Immature natural killer cell (primary cell): ENCODE measurements at places on chromosomes 2 and 18.
A peak's percentile ranks its signal among the peaks of the same experiment; 100 is the strongest.

- no peak for DNase-seq
- no peak overlapping the region for H3K4me3 ChIP-seq
- no peak overlapping the region for H3K27ac ChIP-seq
- no peaks in the 10 kb centered on the region for H3K4me1 ChIP-seq
- H3K36me3 ChIP-seq = peaks cover 3% of the 10 kb centered on the region
- no peaks in the 10 kb centered on the region for H3K27me3 ChIP-seq
These were observed 246.1 kb upstream of the TNP1 start for GRCh38 chr2:217105733-217106649.

- peak; percentile 34 for DNase-seq
- peak overlapping the region; percentile 35 for H3K27ac ChIP-seq
- peaks cover 10% of the 10 kb centered on the region for H3K27me3 ChIP-seq
- H3K4me1 ChIP-seq = peaks cover 16% of the 10 kb centered on the region
- peak overlapping the region; percentile 91 for H3K4me3 ChIP-seq
- peaks cover 3% of the 10 kb centered on the region for H3K36me3 ChIP-seq
These were observed 767 bp downstream of the RHOB start for GRCh38 chr2:20447437-20448245.

- H3K27me3 ChIP-seq = peaks cover 5% of the 10 kb centered on the region
- H3K27ac ChIP-seq = no peak overlapping the region
- peaks cover 22% of the 10 kb centered on the region for H3K4me1 ChIP-seq
- no peaks in the 10 kb centered on the region for H3K36me3 ChIP-seq
- no peak overlapping the region for H3K4me3 ChIP-seq
- no peak for DNase-seq
These were observed 123.3 kb upstream of the SIX2 start for GRCh38 chr2:45132551-45132950.

DNA sequence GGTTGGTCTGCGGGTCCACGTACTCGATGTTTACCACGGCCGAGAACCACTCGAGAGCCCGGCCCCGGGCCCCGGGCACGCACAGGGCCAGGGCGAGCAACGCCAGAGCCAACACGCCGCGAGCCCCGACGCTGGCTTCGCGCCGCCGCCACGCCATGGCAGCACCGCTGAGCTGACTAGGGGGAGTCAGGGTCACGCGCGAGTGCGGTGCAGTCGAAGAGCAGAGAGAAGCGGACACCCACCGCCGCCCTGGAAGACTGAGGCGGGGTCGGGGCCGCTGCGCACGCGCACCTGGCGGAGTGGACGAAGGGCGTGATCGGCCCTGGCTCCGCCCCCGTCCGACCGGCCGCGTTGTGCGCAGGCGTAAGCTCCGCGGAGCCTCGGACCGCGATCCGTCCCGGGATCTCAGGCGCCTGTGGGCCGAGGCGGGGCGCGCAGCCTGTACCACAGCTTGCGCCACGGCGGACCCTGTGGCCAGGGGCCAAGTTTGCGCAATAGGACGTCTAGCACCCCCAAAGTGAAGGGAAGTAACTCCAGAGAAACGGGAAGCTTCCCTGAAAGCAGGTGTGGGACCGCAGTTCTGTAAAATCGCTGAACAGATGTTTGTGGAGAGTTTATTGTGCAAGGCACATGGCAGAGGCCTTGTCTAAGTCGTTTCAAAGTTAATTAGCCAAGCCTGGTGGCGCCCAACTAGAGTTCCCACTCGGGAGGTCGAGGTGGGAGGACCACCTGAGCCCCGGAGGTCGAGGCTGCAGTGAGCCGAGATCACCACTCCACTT is at the start of gene RNF149:
Gene RNF149, minus strand, starts transcription at position 270 of the 779 bp plus-strand sequence. Its CDS starts 113 bp downstream, at position 157.
- peaks cover 89% of the 10 kb centered on the region for H3K4me1 ChIP-seq
- H3K36me3 ChIP-seq = no peaks in the 10 kb centered on the region
- peak within 1 kb of the TSS; percentile 97 for H3K27ac ChIP-seq
- peaks cover 26% of the 10 kb centered on the region for H3K27me3 ChIP-seq
- H3K4me3 ChIP-seq = peak within 1 kb of the TSS; percentile 99
- DNase-seq = peak; percentile 96

DNA sequence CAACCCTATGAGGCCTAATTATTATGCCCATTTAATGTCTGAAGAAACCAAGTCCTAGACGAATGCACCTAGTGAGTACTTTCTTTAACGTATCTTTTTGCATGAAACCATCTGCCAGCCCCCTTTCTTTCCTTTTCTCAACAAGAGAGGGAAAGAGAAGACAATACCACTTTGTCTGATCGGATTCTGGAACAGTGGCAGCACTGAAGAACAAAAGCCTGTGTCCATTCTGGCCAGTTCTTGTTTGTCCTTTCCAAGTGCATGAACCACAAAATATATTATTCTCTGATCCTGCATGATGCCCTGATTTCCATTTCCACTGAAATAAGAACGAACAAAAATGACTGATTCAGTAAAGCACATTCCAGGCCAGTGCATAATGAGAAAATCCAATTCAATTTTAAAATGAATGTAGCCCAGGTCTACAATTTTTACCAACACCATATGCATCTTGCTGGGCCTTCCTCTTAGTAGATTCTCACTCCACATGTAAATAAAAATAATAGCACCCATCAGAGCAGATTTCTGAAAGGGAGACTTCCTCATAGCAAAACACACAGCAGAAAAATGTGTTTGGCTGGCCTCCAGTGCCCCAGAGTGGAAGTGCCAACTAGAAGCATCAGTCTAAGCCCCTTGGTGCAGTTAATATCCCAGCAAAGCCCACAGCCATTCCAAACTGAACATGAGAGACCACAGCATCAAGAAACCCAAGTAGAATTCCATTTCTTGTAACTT is 422.6 kb upstream of the ID2 start:
- peak overlapping the region; percentile 95 for H3K27ac ChIP-seq
- DNase-seq = no peak
- no peak overlapping the region for H3K4me3 ChIP-seq
- H3K36me3 ChIP-seq = peaks cover 39% of the 10 kb centered on the region

GRCh38 chr2:235934059-235934773 is 234.0 kb downstream of the GBX2 start:
- H3K4me3 ChIP-seq = no peak overlapping the region
- H3K36me3 ChIP-seq = peaks cover 20% of the 10 kb centered on the region
- H3K4me1 ChIP-seq = no peaks in the 10 kb centered on the region

DNA sequence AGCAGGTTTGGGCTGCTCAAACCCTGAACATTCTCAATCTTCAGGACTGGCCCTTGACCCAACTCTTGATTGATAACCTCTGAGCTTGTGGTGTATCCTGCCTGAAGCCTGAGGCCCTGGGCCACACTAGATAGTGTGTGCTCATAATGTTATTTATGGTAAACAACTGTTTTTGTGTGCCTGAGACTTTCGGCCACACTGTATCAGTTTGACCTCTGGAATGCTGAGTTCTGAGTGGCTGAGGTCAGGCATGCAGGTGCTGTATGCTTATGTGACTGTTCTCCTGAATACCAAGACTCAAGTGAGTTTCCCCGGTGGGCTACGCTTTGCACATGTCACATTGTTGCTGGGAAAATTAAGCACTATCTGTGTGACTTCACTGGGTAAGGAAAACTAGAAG is 82.2 kb upstream of the RMP24 start:
- no peak for DNase-seq
- no peaks in the 10 kb centered on the region for H3K27me3 ChIP-seq
- H3K27ac ChIP-seq = no peak overlapping the region
- no peaks in the 10 kb centered on the region for H3K4me1 ChIP-seq

GRCh38 chr2:101383016-101383541 is 4.2 kb downstream of the CREG2 start:
- H3K4me1 ChIP-seq = peaks cover 12% of the 10 kb centered on the region
- no peak overlapping the region for H3K27ac ChIP-seq
- H3K36me3 ChIP-seq = no peaks in the 10 kb centered on the region
- H3K4me3 ChIP-seq = no peak overlapping the region
- DNase-seq = no peak
- peaks cover 14% of the 10 kb centered on the region for H3K27me3 ChIP-seq

GRCh38 chr2:96103761-96104486 is 12.4 kb downstream of the ADRA2B start:
- no peaks in the 10 kb centered on the region for H3K27me3 ChIP-seq
- H3K36me3 ChIP-seq = peaks cover 7% of the 10 kb centered on the region
- no peak overlapping the region for H3K27ac ChIP-seq
- DNase-seq = no peak
- no peaks in the 10 kb centered on the region for H3K4me1 ChIP-seq

DNA sequence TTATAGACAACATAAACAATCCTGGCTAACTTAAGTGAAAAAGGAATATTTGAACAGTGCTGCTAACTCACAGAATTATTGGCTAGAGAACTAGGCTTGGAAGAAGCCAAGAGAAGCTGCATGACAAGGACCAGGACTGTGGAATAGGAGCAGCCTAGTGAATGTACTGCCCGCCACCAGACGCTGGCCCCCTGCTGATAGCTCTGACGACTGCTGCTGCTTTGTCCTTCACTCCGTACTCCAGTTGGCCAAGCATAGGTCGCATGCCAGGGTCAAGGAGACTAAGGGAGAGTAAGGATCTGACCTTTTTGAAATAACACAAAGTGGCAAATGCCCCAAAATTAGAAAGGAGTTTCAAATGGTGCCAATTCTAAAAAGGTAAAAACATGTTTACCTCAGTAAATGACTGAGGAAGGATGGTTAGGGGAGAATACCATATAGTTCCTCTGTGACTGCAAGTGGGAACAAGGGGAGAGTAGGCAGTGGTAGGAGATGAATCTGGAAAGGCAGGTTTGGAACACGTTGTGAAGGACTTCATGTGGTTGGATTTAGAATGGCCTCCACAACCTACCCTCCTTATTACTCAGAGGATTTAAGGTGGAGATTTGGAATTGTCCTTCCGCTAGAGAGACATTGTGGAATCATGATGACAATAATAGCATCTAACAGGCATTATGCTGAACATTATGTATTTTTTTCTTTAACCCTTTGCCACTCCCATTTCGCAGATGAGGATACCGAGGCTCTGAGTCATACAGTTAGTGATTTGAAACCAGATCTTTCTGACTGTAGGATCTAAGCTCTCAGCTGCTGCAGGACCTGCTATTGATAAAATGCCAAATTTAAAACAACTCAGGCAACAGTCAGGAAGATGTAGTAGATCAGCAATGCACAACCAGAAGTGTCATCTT is 19.5 kb downstream of the STRADB start:
- no peak overlapping the region for H3K4me3 ChIP-seq
- H3K4me1 ChIP-seq = no peaks in the 10 kb centered on the region
- H3K27ac ChIP-seq = no peak overlapping the region
- no peak for DNase-seq
- no peaks in the 10 kb centered on the region for H3K27me3 ChIP-seq

DNA sequence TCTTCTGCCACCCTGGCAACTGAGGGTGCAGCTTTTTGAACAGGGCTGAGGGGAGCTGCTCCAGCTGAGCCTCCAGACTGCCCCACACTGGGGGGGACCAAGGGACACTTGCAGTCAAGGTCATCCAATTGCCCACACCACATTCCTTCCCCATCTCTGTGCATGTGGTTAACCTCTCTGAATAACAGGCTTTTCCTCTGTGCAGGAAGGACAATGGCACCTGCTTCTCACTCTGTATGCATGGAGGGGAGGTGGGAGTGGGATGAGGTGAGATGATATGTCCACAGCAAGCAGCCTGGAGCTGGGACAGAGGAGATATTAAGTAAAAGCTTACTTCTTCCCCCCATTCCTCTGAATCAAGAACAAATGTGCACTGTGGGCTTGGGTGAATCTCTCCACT is 39.1 kb upstream of the TEX51 start:
- H3K36me3 ChIP-seq = no peaks in the 10 kb centered on the region
- H3K4me1 ChIP-seq = no peaks in the 10 kb centered on the region
- no peak overlapping the region for H3K4me3 ChIP-seq
- DNase-seq = no peak
- peaks cover 3% of the 10 kb centered on the region for H3K27me3 ChIP-seq
- H3K27ac ChIP-seq = no peak overlapping the region

GRCh38 chr2:156343096-156343939 is 10.8 kb upstream of the NR4A2 start:
- H3K4me3 ChIP-seq = peak overlapping the region; percentile 92
- peak overlapping the region; percentile 95 for H3K27ac ChIP-seq
- H3K4me1 ChIP-seq = peaks cover 42% of the 10 kb centered on the region
- DNase-seq = peak; percentile 32
- peaks cover 16% of the 10 kb centered on the region for H3K27me3 ChIP-seq

GRCh38 chr2:107685421-107685986 is 141.2 kb upstream of the RGPD4 start:
- no peak for DNase-seq
- H3K27ac ChIP-seq = no peak overlapping the region
- H3K4me1 ChIP-seq = no peaks in the 10 kb centered on the region
- no peaks in the 10 kb centered on the region for H3K27me3 ChIP-seq
- no peaks in the 10 kb centered on the region for H3K36me3 ChIP-seq

DNA sequence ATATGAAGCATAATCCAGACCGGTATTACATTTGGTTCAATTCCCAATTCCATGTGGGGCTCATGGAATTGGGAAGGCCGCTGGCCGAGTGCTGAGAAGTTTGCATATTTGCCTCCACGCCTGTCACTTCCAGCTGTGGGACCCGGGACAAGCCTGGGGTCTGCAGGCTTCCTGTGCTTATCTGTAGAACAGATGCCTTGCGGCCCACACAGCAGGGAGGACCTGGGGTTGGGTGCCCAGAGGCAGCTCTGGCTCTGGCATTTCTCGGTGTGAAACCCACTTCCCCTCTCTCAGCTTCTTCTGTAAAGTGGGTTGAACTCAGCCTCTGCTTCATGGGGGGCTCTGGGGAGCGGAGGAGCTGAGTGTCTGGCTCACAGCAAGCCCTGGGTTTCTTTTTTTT is 97.9 kb downstream of the SH3BP4 start:
- no peak overlapping the region for H3K4me3 ChIP-seq
- H3K36me3 ChIP-seq = no peaks in the 10 kb centered on the region
- H3K4me1 ChIP-seq = peaks cover 8% of the 10 kb centered on the region
- no peak overlapping the region for H3K27ac ChIP-seq
- DNase-seq = no peak
- peaks cover 4% of the 10 kb centered on the region for H3K27me3 ChIP-seq

GRCh38 chr2:29336341-29337241 is 221.4 kb downstream of the CLIP4 start:
- H3K4me3 ChIP-seq = no peak overlapping the region
- no peaks in the 10 kb centered on the region for H3K36me3 ChIP-seq
- DNase-seq = no peak

- peaks cover 7% of the 10 kb centered on the region for H3K4me1 ChIP-seq
- H3K27me3 ChIP-seq = peaks cover 9% of the 10 kb centered on the region
- no peak for DNase-seq
- H3K27ac ChIP-seq = no peak overlapping the region
- no peaks in the 10 kb centered on the region for H3K36me3 ChIP-seq
- H3K4me3 ChIP-seq = no peak overlapping the region
These were observed 3.6 kb downstream of the CELF4 start for GRCh38 chr18:37561986-37562385.
